ENCODE measurements at places on chromosomes 2 and 18.

DNA sequence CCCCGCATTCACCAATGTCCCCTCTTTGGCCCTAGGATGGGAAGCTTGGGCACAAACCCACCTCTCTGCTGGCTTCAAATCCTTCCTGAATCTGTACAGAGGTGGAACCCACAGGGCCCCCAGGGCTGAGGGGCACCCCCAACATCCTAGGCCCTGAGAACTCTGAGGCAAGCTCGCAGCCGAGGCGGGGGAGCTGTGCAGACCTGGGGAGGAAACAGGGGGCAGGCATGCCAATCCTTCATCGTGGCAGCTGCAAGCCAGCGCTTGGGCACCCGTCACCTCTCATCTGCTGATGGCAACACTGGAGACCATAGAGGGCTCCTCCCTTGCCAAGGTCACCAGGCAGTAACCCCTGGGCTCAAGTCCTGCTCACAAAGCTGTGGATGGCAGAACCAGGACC lies 10.8 kb downstream of the ECEL1 start:
- no peak for DNase-seq

GRCh38 chr18:41113885-41114482 lies 841.0 kb upstream of the PIK3C3 start:
- peak; percentile 86 for DNase-seq

DNA sequence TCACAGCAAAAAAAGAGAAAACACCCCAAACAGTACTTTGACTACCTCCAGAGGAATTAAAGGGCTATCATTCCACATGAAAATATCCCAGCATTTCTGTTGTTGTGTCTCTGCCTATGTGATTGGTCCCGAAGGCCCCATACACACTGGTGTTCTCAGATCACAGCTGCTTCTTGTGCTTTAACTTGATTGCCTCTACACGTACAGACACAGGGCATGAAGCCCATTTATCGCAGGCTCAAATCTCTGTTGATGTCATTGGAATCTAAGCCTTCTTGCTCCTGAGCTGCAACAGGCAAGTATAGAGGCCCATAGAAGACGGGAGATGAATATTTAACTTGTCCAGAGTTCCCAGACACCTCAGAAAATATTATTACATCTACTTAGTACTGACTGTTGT lies 405.2 kb downstream of the NCKAP5 start:
- DNase-seq: no peak

GRCh38 chr2:43133708-43134570 lies 92.5 kb downstream of the ZFP36L2 start:
- no peak for DNase-seq

DNA sequence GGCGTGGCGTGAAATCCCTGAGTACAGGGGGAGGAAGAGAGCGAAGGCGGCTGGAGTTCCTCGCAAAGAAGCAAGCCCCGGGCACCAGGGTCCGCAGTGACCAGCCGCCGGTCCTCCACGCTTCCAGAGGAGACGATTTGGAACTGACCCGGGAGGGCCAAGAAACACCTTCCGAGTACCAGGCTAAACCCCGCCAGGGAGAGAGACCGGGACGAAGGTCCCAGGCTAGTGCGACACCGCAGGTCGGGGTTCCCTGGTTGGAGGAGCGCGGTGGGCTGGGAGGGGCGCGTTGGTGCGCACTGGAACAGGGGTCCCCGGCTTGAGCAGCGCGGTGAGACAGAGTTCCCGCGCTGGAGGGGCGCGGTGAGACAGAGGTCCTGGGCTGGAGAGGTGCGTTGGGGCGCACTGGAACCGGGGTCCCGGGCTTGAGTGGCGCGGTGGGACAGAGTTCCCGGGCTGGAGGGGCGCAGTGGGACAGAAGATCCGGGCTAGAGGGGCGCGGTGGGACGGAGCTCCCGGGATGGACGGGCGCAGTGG lies 901 bp downstream of the WDFY1 start:
- DNase-seq: no peak

GRCh38 chr2:238582159-238582558 lies 155.4 kb downstream of the ASB1 start:
- peak; percentile 68 for DNase-seq

GRCh38 chr2:161955211-161955610 lies 118.8 kb downstream of the DPP4 start:
- DNase-seq: no peak

DNA sequence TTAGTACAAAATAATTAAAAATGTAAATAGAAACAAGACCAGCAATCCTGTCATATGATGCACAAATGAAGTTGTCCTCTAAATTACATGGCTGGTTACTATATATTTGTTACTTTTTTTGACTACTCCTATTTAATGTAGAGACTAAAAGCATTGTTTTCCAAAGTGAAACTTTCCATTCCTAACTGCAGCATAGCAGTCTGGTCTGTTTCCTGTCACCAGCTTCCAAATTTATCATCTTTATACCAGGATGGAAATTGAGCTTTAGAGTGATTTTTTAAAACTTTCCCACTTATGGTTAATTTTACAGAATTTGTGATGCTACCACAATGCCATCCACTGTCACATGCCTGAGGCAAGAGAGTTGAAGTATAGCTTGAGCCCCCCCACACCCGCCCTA lies 33.5 kb upstream of the RAB27B start:
- no peak for DNase-seq

DNA sequence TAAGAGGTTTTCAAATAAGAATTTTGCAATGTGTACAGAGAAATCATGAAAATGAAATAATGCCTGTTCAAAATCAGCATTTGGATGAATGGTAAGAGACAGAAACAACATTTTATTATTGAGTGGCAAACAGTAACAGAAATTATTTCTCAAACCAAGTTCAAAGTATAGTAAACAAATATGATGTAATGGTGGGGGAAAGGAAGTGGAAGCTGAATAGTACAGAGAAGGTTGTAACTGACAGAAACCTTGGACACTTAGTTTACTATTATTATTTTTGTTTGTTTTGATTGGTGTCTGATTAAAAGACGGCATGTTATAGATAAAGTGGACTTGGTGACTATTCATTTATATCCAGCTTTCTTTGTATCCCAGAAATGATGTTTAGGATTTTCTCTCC lies 1637.4 kb upstream of the ACVR2A start:
- no peak for DNase-seq

DNA sequence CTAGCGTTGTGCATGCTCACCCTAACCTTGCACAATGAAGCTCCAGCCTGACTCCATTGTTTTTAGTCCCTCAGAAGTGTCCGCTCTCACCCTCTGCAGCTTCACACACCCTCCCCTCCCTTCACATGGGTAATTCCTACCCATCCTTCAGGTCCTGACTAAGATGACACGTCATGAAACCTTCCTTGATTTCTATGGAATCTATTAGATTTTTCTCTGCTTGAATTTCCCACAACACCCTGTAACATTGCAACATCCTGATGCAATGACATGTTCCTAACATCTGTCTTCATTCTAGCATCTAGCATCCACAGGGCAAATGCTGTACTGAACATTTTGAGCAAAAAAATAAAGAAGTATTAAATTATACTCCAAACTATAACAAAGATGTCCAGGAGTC lies 77.0 kb upstream of the PID1 start:
- DNase-seq: no peak

GRCh38 chr2:3099145-3099859 lies 278.3 kb downstream of the EIPR1 start:
- DNase-seq: no peak

GRCh38 chr2:217784996-217785543 lies 217.7 kb downstream of the TNS1 start:
- no peak for DNase-seq

DNA sequence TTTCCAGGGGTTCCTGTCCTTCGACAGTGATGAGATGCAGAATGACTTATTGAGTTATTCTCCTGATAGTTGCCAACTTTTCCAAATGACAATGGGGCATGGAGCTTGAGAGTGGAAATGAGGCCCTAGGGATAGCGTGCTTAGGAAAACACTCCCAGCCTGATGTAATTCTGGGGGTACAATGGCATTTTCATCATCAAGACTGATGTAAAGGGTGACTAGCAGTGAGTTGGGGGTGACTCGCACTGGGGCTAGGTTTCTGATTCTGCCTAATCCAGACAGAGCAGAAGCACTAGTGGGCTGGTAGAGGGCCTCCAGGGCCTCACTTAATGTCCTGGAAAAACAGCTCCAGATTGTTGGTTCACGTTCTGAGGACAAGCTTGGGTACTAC lies 34.0 kb upstream of the IL37 start:
- DNase-seq: no peak

DNA sequence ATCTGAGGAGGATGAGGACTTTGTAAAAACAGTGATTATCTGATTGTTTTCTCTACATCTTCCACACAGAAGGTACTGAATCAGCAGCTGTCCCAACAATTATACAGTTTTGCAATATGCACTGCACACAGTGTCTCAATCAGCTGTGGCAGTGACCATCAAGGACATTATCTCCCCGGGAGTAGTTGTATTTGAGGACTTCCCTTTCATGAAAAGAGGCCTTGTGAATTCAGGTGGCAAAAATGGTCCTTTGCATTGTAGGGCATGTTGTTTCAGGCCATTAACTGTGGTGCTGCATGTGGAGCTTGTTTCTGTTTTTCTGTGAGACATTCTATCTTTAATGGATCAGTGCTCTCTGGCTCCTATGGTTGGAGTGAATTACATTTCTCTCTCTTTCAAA lies 779.4 kb upstream of the FSHR start:
- no peak for DNase-seq

DNA sequence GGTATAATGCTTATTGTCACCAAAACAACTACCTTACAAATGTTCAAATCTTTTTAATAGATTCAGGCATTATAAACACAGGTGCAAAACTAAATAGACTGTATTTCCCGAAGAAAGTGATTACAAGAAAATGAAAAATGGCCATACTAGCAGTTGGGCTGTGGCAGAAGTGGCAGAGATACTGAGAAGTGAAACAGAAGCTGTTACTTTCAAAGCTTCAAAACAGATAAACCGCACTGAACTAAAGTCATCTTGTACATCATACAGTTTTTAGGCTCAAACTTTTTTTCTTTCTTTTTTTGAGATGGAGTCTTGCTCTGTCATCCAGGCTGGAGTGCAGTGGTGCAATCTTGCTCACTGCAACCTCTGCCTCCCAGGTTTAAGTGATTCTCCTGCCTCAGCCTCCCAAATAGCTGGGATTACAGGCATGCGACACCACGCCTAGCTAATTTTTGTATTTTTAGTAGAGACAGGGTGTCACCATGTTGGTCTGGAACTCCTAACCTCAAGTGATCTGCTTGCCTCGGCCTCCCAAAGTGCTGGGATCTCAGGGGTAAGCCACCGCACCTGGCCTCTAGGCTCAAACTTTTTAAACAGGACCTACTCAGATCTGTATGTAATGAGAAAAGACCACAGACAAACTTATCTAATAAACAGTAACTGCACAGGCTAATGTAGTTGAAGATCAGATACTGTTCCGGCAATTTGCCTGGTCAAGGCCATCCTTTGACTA lies 77.9 kb upstream of the SATB2 start:
- DNase-seq: no peak
